Activated naive CD4-positive, alpha-beta T cell treated with anti-CD3 and anti-CD28 coated beads for 36 hours (primary cell): ENCODE measurements at places on chromosomes 12 and 14.

GRCh38 chr12:101924618-101925017 is 47.2 kb downstream of the DRAM1 start:
- DNase-seq = no peak

DNA sequence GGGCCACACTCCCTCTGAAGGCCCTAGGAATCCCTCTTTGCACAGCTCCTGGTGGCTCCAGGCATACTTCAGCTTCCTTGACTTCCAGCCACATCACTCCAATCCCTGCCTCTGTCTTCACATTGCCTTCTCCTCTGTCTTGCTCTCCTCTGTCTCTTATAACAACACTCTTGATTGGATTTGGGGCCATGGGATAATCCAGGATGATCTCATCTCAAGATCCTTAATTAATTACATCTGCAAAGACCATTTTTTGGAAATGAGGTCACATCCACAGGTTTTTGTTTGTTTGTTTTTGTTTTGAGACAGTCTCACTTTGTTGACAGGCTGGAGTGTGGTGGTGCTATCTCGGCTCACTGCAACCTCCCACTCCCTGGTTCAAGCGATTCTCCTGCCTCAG is 88.7 kb downstream of the TMTC1 start:
- DNase-seq = no peak

- DNase-seq = no peak
Measured at GRCh38 chr12:58395056-58395455, 453.7 kb downstream of the ATP23 start.

GRCh38 chr12:19893514-19893913 is 454.2 kb downstream of the AEBP2 start:
- no peak for DNase-seq

DNA sequence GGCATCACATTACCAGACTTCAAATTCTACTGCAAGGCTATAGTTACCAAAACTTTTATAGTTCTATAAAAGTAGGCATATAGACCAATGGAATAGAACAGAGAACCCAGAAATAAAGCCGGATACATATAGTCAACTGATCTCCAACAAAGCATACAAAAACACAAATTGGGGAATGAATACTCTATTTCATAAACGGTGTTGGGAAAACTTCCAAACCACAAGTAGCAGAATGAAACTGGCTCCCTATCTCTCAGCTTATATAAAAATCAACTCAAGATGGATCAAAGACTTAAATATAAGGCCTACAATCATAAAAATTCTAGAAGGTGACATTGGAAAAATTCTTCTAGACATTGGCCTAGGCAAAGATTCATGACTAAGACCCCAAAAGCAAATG is 187.9 kb upstream of the PLXNC1 start:
- no peak for DNase-seq

DNA sequence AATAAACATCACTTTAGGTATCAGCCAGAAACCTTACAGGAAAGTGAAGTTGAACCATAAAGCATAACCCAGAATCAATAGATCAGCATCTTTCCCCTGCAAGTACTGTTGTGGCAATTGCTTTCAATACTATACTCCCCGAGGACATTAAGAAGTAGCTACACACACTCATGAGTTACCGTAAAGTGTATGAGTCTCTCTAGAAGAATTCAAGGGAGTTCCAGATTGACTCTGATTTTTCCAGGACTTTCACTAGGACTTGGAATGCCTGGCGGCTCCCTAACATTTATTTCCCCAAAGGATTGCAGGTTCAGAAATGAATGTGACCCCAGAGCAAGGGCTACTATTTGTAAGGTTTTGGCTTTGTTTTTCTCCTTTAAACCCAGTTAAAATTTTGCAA is 465.4 kb upstream of the MDGA2 start:
- no peak for DNase-seq

DNA sequence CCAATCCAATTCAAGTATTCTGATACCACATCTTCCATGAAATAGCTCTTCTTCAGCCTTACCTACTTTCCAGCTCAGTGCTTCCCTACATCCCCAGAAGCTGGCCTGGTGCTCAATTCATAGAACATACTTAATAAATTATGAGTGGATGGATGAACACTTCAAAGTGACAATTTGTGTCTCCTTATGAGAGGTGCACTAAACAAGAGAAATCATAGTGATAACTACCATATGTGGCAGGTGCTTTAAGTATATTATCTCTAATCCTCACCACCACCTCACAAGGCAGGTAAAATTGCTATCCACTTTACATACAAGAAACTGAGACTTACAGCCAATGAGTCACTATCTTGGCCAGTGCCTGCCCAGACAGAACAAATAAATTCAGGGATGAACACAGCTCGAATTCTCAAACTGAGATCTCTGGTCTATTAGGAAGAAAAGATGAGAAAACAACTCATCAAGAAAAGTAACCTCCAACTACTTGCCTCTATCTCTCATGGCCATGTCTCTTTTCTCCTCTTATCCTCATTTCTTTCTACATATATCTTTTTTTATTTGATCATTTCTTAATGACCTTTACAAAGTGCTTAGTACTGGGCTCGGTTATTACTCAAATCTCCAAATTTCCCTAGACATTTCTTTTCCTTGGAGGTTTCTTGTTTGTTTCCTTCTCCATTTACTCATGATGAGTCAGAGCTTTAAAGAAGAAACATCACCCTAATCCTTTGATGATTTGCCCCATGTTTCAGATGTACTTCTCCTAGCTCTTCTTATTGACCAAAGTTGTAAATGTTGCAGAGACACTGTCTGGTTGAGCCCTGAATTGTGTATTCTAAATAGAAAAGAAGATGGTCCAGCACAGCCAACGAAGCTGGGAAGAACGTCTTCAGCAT is 161.5 kb downstream of the RPS29 start:
- DNase-seq = no peak

DNA sequence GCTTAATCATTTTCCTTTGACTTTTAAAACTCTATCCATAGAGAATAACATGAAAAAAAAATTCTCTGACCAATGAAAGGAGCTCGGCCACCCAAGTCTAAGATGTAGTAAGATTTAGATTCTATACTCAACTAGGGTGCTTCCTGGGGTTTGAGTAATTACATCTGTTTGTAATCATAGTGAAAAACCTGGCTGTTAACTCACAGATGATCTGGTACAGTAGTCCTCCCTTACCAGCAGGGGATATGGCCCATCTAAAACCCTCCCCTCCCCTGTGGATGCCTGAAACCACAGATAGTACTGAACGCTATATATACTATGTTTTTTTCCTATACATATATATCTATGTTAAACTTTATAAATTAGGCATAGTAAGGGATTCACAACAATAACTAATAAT is 89.2 kb downstream of the DAAM1 start:
- no peak for DNase-seq

- no peak for DNase-seq
Measured at GRCh38 chr12:10119066-10119465, 10.9 kb downstream of the CLEC7A start.
